ENCODE measurements at places on chromosomes 1 and 21. TPM values are rescaled to one million over a fixed set of nuclear protein-coding genes. Genes with fewer than 3 reads are reported as not detected.

DNA sequence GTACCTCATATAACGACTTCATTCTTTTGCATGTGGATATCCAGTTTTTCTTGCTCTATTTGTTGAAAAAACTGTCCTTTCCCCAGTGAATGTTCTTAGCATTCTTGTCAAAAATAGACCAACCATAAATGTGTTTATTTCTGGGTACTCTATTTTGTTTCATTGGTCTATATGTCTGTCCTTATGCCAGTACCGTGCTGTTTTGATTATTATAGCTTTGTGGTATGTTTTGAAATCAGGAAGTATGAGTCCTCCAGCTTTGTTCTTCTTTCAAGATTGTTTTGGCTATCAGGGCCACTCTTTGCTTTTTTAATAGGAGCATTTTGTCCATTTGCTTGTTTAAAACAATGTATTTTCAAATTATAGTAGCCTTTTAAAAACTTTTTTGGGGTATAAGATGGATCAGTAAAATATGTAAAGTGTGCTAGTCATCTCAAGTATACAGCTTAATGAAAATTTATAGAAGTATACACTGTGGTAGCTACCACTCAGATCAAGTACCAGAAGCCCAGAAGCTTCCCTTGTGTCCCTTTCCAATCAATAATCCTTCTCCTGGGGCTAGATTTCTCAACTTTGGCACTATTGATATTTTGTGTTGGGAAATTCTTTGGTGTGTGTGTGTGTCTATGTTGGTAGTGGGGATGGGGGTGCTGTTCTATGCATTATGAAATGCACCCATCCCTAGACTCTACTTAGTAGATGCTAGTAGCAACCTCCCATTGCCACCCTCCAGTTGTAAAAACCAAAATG is 16.8 kb downstream of the MROH7 start:
- H3K4me3 ChIP-seq: no peak overlapping the region
- no peaks in the 10 kb centered on the region for H3K27me3 ChIP-seq
- DNase-seq: no peak

DNA sequence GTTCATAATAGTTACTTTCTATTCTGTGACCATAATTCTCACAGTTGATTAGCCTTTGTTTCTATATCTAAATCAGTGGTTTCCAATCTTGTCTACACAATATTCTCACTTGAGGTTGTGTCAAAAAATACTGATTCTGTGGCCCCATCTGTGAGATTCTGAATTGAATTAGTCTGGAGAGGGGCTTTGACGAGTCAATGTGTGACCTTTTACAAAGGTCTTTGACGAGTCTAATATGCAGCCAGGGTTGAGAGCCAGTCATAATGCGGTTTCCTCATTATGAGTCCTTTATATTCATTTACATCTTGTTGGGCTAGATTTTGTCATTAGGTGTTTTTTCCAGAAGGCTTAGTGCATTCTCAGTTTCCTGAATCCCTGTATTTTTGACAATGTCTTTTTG is 19.7 kb downstream of the FCRL5 start:
- DNase-seq: no peak
- no peak overlapping the region for H3K4me3 ChIP-seq
- no peak overlapping the region for H3K27ac ChIP-seq
- H3K27me3 ChIP-seq: no peaks in the 10 kb centered on the region
- no peaks in the 10 kb centered on the region for H3K4me1 ChIP-seq
- no peaks in the 10 kb centered on the region for H3K36me3 ChIP-seq

The TNFRSF9 gene
- 0.15 TPM for total RNA-seq

DNA sequence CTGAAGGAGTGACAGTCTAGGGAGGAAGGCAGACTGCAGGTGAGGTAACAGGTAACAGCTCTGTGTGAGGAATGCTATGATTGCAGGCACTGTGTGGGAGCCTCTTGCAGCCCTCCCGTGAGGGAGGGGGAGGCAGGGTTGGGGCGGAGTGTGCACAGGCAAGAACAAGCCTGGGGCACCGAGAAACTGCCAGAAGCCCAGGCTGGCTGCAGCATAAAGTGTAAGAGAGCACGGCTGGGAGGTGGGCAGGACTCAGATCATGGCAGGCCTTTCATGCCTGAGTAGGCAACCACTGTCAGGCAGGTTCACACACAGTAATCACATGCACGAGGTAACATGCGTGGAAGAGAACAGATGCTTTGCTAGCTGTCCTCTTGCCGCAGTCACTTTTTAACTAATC is 11.3 kb upstream of the RHEX start:
- H3K27me3 ChIP-seq: no peaks in the 10 kb centered on the region
- no peaks in the 10 kb centered on the region for H3K36me3 ChIP-seq
- H3K27ac ChIP-seq: no peak overlapping the region
- H3K4me1 ChIP-seq: no peaks in the 10 kb centered on the region
- H3K4me3 ChIP-seq: no peak overlapping the region

DNA sequence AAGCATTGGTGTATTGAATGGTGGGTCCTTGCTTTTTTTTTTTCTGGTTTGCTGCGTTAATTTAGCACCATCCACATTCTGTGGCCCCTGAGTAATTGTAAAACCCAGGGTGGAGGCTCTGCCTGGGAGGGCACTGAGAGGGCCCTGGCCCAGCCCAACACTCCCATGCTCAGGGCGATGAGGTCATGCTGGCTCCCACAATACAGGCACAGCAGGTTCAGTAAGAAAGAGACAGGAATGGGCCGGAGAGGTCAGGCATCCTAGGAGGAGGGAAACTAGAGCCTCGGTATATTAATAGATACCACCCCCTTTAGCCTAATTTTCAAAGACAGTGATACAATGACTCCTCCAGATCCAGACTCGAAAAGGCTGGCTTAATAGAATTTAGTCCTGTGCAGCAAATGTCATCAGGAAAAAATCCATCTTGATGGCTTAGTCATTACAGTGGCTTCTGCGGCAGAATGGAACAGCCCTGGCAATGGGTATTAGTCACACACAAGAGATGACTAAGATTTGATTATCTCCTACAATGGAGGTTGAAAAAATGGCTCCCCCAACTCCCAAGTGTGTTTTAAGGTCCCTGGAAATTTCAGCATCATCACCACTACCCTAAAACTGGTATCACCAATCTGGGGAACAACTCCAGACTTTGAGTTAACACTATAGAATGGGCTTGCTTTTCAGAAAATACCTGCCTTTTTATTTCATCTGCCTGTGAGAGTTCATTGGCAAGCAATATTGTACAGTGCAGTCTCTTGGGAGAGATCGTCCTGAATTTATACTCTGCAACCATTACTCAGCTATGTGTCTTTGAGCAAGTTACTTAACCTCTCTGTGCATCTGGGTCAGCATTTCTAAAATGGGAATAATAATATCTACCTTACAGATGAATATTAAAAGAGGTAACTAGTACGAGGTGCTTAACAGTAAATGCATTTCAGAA is 43.9 kb upstream of the LYST start:
- H3K4me3 ChIP-seq: no peak overlapping the region
- no peaks in the 10 kb centered on the region for H3K36me3 ChIP-seq
- no peak for DNase-seq
- peaks cover 5% of the 10 kb centered on the region for H3K4me1 ChIP-seq
- H3K27me3 ChIP-seq: peaks cover 2% of the 10 kb centered on the region

The TRIM63 gene
- not detected for total RNA-seq

GRCh38 chr1:246608616-246609376 is 42.5 kb downstream of the CNST start:
- H3K4me3 ChIP-seq: no peak overlapping the region
- no peak overlapping the region for H3K27ac ChIP-seq
- H3K36me3 ChIP-seq: no peaks in the 10 kb centered on the region
- no peaks in the 10 kb centered on the region for H3K4me1 ChIP-seq
- no peak for DNase-seq
- H3K27me3 ChIP-seq: no peaks in the 10 kb centered on the region

All from glutamatergic neuron (in vitro differentiated cells).